ENCODE measurements at places on chromosomes 1 and 21.

DNA sequence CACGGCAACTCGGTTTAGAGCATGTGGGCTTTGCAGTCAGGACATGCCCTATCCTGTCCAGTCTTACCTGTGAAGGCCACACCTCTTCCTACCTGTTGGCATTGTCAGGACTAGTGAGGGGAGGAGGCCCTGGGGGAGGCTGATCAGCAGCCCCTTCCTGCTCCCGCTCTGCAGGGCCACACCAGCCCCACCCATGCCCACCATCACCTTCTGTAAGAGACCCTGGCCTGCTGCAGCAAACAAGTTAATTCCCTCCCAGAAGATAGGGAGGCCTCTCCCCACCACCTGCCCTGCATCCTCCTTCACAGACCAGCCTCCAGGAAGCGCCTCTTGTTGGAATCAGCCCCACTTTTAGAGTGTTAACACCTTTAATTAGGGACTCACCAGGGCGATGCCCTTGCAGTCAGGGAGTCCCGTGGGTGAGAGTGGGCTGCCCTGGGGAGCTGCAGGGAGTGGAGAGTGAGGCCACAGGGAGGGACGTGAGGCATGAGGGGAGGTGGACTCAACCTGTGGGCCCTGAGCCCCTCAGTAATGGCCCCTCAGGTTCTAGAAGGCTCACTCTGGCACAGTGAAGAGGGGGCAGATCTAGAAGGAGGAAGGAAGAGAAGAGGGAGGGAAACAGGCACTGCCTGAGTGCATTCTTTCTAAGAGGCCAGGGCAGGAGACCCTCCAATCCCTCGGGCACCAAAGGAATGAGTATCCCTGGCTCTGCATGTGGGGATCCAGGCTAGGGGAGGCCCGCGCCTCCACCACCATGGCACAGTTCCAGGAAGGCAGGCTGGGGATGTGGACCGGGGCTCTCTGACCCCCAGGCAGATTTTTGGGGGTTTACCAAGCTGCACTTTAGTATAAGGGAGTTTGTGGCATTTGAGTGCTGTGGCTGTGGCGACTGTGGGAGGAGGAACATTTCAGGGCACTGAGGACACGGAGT lies 8.2 kb downstream of the UMODL1 start:
- DNase-seq: no peak

- no peak for DNase-seq
Measured at GRCh38 chr1:30188999-30189398, 534.4 kb downstream of the MATN1 start.

GRCh38 chr1:101283443-101283842 lies 46.6 kb downstream of the S1PR1 start:
- no peak for DNase-seq

GRCh38 chr21:44614161-44614631 lies 2.3 kb downstream of the KRTAP10-8 start:
- no peak for DNase-seq

- peak; percentile 80 for DNase-seq
Measured at GRCh38 chr1:240107058-240107684, 15.5 kb downstream of the FMN2 start.

DNA sequence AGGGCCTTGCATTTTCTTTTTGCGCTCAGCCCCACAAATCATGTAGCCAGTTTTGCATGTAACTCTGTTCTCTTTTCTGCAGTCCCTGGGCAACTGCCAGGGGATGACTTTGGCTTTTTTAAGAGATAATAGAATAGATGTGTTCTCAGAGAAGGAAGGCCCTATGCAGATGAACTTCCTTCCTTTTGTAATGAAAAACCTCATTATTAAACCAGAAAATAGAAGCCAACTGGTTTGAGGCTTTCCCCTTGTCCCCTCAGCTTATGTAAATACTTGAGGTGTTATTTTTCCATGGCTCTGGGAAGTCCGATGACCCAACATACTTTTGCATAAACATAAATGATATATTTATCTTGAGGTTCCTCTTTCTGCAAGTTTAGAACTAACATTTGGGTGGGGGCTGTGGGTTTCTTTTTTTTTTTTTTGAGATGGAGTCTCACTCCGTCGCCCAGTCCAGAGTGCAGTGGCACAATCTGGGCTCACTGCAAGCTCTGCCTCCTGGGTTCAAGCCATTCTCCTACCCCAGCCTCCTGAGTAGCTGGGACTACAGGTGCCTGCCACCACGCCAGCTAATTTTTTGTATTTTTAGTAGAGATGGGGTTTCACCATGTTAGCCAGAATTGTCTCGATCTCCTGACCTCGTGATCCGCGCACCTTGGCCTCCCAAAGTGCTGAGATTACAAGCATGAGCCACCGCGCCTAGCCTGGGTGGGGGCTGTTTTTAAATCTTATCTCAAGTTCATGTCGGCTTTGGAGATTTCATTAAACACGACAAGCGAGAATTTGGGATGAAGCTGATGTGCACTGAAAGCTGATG lies 14.4 kb upstream of the FCRL5 start:
- no peak for DNase-seq

DNA sequence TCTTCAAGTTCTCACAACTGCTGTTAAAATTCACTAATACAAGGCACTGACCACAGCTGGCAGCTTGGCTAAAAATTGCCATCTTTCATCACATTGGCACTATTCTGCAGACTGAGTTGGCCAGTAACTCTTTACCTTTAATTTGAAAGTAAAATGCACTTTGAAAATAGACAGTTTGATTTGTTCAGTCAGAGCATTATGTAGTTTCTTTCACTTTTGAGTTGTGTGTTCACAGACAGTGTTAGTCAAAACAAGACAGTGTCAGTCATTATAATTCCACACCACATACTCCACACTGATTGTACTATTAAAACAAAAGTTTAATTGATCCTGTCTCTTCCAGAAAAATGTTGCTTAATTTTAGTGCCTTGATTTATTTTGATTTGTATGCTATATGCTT lies 160.7 kb downstream of the SDCCAG8 start:
- DNase-seq: no peak

GRCh38 chr1:112389689-112390088 lies 6.3 kb upstream of the CTTNBP2NL start:
- DNase-seq: no peak

- no peak for DNase-seq
Measured at GRCh38 chr1:210321552-210321951, 7.2 kb upstream of the HHAT start.

GRCh38 chr1:100034470-100034869 lies 64.7 kb downstream of the SLC35A3 start:
- DNase-seq: peak; percentile 46

All from HCEC 1CT (cell line).